Sigmoid colon (tissue), 7 donors: ENCODE measurements at places on chromosomes 5 and 9. TPM values are rescaled to one million over a fixed set of nuclear protein-coding genes. Genes with fewer than 3 reads are reported as not detected.

The F2R gene
- 0.60 TPM for polyA plus RNA-seq

The KIF27 gene
- polyA plus RNA-seq: not detected

The ARID3C gene
- polyA plus RNA-seq: not detected

The INSYN2B gene
- polyA plus RNA-seq: not detected

The KIF4B gene
- not detected for polyA plus RNA-seq

The SPINK7 gene
- 0.42 TPM for polyA plus RNA-seq

The N4BP3 gene
- polyA plus RNA-seq: 0.69 TPM

The FBP2 gene
- 0.04 TPM for polyA plus RNA-seq

The PRLR gene
- polyA plus RNA-seq: 1.2 TPM

The GPR151 gene
- polyA plus RNA-seq: not detected

The SLC23A1 gene
- polyA plus RNA-seq: 0.60 TPM

The CTNND2 gene
- 1.0 TPM for polyA plus RNA-seq

The SAXO1 gene
- polyA plus RNA-seq: not detected

The TCERG1 gene
- polyA plus RNA-seq: 37.9 TPM

The VCAN gene
- polyA plus RNA-seq: 6.2 TPM

The HTR1A gene
- not detected for polyA plus RNA-seq

The TEX48 gene
- polyA plus RNA-seq: not detected
